ENCODE measurements at places on chromosomes 3 and 15.

GRCh38 chr3:53311882-53312281 is 35.5 kb downstream of the DCP1A start:
- DNase-seq: no peak

- DNase-seq: no peak
These were observed 139.9 kb downstream of the ROBO2 start for GRCh38 chr3:77179762-77180161.

- no peak for DNase-seq
These were observed 238.0 kb downstream of the FOXP1 start for GRCh38 chr3:71345429-71346040.

- DNase-seq: no peak
These were observed 103.0 kb downstream of the ETFA start for GRCh38 chr15:76208084-76208785.

GRCh38 chr3:43489930-43490329 is 131.9 kb downstream of the ANO10 start:
- no peak for DNase-seq

DNA sequence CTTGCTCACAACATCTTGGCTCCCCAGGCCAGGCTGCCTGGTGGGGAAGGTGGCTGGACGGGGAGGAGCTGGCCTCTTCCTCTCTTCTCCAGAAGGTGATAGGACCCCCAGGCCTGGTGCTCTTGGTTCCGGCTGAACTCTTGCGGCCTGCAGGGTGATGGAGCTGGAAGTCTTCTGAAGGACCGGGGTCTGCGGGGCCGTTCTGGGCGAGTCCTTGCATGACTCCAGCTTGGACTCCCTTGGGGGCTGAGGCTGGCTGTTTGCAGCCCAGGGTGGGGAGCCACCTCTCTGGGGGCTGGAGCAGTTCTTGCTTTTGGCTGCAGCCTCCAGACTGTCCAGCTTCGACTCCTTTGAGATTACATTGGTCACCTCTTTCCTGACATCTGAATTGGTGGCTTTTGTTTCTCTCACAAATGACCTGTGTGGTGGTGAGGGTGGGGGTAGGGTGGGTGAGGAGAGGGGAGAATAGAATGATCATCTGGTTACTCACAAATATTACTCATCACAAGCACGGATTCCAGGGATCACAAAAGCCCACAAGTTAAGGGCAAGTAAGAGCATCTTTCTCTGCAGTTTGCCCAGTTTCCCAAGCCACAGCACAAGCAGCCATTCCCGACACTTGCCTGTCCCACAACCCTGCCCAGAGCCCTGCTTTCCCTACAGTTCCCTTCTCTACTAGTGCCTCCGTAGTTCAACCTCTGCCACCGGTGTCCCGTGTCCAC is 149.1 kb upstream of the HACD2 start:
- DNase-seq: no peak

DNA sequence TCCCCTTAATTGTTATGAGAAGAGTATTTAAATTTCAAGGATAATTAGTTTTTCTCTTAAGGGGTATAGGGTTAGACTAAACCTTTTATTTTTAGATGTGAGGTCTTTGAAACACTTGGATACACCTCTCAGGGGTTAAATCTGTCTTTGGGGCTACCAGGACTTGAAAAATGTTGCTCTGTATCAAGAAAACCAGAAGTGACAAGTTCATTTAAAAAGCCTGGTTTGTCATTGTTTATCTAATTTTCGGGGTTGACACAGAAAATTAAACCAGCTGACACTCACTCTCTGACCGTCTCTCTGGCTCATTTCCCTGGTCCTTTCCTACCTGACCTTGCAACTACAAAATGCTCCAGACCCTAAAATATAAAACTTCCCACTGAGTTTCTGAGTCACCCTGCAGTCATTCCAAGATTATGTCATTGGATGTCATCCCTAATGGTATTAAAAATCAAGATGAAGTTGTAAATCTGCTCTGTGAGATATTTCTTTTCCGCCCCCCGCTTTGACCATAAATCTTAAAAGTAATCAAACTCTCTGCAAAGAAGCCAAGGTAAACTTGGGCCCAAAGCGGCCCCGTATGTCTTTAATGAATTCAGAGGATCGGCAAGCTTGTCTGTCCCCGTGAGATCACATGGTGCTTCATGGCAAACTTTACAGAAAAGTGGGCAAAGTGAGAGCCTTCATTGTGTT is 32.9 kb upstream of the SKOR1 start:
- DNase-seq: no peak

- no peak for DNase-seq
These were observed 216.5 kb downstream of the SNRPN start for GRCh38 chr15:25171111-25171811.

DNA sequence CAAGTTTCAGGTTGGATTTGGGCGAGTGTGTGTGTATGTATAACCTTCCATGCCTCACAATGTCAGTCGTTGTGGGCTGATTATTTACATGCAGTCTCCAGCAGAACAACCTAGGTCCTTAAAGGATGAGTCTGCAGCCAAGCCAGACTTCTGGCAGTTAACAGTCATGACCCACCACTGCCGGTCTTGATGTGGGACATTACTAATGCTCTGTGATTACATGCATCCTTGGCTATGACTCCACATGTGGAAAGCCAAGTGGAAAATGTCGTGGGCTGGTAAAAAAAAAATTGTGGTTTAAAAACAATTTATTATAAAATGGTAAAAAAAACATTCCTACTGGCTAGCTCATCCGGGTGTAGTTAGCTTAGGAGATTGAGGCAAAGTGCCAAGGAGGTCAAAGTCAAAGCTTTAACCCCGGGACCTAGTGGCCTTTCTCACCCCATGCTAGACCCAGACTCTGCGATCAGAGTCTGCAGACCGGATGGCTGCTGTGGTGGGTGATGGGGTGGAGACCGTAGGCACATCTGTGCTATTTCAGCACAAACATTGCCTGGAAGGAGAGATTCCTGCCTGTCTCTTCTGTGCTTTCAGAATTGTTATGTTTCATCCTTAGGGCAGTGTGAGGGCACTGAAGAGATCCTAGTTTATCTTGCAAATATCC is 6.8 kb downstream of the RARRES1 start:
- DNase-seq: no peak

DNA sequence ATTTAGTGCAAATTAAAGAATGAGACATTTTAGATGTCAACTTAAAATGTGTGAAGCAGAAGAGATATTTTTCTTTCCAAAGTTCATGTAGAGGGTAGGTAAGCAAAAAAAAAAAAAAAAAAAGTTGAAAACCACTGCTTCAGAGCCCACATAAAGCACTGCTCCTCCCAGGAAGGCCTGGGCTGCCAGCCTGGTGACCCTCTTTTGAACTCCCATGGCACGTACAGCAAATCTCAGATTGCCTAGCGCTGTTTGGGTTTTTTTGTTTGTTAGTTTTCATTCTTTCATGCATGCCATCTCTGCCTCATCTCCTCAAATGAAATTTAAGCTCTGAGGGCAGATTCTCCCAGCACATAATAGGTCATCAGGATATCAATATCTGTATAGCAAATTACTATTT is 120.1 kb downstream of the SRGAP3 start:
- DNase-seq: no peak

DNA sequence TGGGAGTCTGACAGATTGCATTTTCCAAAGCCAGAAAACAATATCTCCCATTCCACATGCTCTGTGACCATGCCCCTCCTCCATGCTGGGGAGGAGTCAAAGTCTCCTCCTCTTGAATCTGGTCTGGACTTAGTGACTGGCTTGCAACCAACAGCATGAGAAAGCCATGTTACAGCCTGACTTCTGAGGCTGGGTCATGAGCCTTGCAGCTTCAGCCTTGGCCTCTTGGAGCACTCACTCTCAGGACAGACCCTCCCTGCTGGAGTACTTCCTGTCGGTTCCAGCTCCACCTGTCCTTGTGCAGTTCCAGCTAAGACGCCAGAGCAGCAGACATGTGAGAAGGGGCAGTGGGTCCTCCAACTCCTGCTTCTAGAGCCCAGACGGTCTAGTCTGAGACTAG is 49.7 kb upstream of the RBSN start:
- no peak for DNase-seq

DNA sequence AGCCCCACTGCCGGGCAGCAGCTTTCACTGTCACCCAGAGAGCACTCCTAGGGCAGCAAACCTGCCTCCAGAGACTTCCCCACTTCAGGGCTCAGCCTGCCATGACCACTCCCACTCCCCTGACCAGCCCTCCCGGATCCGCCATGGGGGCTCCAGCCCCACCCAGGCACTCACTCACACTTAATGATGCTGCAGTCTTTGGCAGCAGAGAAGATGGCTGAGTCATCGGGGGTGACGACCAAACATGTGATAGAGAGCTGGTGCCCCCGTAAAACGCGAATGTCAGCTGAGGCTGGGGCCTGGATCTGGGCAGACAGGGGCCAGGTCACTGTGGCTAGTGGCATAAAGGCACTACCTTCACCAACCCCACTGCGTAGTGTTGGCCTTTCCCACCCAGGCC is 4.7 kb downstream of the RRP9 start:
- DNase-seq: no peak

DNA sequence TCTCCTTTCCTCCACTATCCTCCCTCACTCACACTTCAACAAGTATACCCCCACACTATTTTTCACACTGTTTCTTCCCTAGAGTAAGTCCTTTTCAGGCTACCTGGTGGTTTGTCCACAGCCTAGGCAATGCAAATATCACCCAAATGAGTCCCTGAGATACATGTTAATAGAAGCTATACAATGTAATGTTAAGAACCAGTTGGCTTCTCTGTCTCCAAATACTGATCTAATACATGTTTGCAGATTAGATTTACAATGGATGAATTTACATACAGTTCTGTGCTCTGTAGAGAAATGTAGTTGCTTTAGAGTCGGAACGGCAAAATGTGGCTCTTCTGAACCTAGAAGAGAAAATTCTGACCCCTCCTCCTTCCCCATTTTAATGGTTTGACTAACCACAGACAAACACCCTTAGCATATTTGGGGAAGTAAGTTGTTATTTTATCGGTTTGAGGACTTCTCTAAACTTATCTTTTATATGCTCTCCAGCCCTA is 63.6 kb upstream of the MBNL1 start:
- no peak for DNase-seq

DNA sequence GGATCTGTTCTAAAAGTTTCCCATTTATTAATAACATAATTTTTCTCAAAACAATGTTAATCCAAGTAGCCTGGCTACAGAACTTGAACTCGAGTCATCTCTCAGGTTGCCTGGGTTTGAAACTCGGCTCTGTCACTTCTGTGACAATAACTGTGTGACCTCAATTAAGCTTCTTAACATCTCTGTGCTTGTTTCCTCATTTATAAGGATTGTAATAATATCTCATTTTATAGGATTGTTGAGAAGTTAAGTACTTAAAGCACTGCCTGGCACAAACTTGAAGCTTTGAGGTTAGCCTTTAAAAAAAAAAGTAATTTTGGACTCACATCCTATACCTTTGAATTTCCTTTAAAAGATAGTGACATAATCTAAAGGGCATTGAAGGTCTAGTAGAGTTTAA is 3.4 kb downstream of the RAB5A start:
- DNase-seq: no peak

DNA sequence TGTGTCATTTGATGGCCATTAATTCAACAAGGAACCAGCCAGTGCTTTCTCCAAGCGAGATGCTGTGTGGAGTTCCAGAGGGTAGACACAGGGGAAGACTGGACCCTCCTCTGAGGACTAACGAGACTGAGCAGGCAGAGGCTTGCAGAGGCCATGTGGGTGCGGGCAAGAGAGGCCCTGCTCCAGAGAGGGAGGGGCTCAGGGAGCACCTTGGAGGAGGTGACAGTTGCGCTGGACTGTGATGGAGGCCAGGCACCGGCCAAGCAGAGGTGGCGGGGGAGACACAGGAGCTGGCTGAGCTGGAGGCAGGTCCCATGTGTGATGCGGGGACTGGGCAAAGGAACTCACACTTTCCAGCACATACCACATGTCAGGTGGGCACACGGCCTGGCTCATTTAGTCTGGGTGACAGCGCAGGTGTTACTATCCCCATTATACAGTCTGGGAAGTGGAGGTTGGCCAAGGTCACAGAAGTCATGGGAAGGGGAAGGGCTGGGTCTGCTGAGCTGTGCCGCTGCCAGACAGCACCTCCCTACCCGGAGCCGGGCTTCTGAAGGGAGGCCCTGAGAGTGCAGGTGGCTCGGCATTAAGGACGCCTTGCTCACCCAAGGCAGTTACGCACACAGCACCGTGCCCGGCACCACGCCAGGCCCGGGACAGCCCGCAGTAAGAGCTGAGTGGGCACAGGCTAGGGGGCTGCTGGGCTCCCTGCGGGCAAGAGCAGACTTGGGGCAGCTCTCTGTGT is 3.7 kb downstream of the MELTF start:
- no peak for DNase-seq

DNA sequence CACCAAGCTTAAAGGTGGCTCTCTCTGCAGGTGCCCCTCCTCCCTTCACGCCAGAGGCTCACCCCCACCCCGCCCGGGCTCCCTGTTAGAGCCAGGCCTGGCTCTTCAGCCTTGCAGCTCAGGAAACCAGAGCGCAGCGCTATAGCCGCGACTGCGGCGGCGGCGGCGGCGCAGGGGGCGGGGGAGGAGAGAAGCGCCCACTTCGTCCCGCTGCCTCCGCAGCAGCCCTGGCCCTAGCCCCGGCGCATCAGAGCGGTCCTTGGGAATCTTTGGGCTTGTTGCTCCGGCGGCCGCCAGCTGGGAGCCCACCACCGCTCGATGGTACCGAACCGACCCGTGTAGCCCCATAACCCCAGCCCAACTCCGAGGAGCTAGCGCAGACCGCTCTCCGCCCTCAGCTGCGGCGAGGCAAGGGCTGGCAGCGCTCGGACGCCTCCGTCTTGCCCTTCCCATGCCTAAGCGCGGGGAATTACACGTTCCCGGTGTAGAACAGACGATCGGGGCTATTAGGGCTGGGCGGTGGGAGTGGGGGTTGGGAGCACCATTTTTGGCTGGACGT is 1.2 kb downstream of the RASGRF1 start:
- DNase-seq: no peak

DNA sequence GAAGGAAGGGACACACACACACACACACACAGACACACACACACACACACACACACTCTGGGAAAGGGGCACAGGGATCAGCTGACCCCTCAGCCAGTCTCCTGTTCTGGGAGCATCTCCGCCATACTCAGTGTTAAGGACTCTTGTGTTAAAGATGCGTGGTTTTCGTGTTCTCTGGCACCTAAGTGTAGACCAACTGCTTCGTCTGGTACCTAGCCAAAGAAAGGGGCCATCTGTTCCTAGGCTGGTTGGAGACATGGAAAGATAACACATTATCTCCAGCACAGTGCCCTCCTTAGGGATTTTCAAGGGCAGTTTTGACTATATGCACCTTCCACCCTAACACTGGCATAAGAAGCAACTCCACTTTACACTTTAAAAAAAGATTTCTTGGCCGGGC is 65.1 kb downstream of the EPHB1 start:
- no peak for DNase-seq

DNA sequence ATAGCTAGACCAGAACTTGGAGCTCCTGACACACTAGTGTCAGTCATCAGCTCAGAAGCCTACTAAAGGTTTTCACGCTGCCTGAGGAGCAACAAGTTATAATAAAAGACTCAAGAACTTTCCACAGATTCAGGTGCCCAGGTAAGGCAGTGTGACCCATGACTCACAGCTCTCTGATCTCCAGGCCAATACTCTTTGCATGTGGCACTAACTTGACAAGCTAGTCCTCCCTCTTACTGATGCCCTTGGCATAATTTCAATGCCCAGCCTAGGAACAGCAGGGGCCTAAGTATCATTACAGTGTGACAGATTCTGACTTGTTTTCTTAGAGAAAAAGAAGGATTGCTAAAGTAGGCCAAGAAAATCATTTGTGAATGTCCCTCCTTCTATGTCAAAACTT is 38.4 kb downstream of the MEIS2 start:
- DNase-seq: no peak

GRCh38 chr3:49553324-49553691 is 969 bp upstream of the BSN start:
- no peak for DNase-seq

- no peak for DNase-seq
These were observed 123.9 kb downstream of the FEZF2 start for GRCh38 chr3:62249484-62249776.
